A549 treated with Mapracorat at 1 μM for 4 hours (cell line): ENCODE measurements at places on chromosomes 4 and X. TPM values are rescaled to one million over a fixed set of nuclear protein-coding genes. Genes with fewer than 3 reads are reported as not detected.

POLN gene
- 0.33 to 1.8 TPM (median 0.64 TPM) in 5 replicates for total RNA-seq

DGKK gene
- not detected in 5 replicates for total RNA-seq

DCAF8L2 gene
- not detected in 5 replicates for total RNA-seq

SLC34A2 gene
- total RNA-seq, result 0.02 to 0.06 TPM in 2 of 5 replicates, not detected in the others

ARL9 gene
- not detected in 5 replicates for total RNA-seq

ARAP2 gene
- 0.26 to 1.0 TPM (median 0.43 TPM) in 5 replicates for total RNA-seq

ANXA3 gene
- 60.1 to 79.2 TPM (median 63.1 TPM) in 5 replicates for total RNA-seq

CTAG1A gene
- not detected in 5 replicates for total RNA-seq

PCDH11X gene
- total RNA-seq, result not detected in 5 replicates

PSAPL1 gene
- total RNA-seq, result 0.13 to 0.28 TPM (median 0.22 TPM) in 5 replicates
